ENCODE measurements at places on chromosomes 11 and 22.

DNA sequence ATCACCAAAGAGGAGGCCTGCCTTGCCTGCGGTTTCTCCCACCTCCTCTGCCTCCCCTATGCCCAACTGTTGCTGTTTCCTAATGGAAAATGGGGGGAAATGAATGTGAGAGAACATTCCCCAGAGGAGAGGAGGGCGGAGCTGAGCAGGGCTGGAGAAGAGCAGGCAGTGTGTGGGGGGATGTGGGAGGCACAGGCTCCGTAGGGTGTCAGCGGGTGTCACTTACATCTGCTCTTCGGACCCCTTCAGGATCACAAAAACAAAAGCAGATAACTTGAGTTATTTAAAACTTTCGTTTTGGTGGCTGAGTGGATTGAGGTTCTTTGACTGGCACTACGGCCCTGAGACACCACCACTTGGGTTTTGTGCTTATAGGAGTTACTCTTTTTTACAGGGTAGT lies 93.8 kb downstream of the CEP164 start:
- DNase-seq = no peak

DNA sequence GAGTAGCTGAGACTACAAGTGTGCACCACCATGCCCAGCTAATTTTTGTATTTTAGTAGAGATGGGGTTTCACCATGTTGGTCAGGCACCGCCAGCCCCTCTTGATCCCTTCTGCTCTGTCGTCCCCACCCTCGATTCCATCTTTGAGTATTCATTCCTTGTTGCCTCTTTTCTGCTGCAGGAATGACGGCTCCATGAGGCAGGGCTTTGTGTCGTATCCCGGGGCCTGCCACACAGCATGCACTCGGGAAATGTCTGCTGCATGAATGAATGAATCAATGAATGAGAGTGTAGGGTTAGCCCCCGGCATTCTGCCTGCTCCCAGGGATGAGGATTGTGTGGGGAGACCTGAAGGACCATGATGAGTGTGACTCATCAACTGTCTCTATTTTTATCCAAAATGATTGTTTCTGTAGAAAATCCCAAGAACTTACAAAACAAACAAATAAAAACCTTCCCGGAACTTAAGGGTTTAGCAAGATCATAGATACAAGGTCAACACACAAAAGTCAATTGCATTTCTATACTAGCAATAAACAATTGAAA lies 54.6 kb upstream of the SLC22A12 start:
- peak; percentile 14 for DNase-seq

DNA sequence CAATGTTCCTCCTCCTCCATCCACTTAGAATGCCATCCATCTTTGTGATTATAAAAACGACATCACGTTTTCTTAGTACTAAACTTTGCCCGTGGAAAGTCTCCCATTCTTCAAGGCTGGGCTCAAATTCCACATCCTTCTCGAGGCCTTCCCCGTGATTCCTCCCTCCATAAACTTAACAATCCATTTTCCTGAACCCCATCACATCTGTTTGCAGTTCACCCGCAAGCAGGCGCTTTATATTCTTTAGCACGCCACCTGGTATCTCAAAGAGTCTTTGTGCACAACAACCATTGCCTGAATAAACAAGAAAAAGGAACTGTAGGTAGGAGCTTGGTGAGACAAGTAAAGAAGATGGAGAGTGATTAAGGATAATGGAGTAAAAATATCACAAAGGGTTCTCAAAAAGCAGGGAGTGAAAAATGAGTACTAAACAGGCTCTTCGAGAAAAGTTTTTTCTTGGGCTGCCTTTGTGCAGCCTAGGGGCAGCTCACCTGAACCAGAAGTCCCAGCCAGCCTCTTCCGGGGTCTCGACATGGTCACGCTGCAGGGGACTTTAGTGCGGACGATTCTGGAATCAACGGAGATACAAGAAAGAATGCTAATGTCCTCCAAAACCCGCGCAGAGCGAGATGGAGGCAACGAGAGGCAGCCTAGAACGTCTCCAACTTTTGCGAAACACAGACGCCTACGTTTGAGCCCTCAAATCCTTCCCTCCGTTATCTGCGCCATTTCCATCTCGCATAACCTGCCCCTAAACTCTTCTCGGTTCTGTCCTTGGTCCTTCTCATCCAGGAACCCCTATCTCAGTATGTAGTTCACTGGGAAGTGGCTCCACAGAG lies 585 bp downstream of the THYN1 start:
- DNase-seq = peak; percentile 64

DNA sequence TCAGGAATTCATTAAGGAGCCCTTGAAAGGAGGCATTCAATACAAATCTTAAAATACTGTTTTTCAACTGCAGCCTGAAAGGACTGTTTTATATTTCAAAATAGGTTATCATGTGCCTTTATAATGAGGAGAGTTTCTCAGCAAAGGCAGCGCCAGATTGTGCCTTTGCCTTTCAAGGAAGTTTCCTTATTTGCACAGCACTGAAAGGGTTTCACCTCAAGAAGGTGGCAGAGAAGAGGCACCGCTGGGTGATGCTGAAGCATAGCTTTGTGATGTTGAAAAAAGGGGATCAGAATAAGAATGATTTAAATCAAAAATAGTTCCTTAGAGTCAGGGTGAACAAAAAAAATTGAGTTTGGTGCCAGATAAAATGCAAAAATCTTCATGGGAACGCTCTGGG lies 601.0 kb upstream of the KIRREL3 start:
- DNase-seq = no peak

GRCh38 chr22:46044621-46045458 lies 67.9 kb upstream of the WNT7B start:
- DNase-seq = peak; percentile 31

- no peak for DNase-seq
Measured at GRCh38 chr11:122155765-122156527, 39.9 kb upstream of the BLID start.

DNA sequence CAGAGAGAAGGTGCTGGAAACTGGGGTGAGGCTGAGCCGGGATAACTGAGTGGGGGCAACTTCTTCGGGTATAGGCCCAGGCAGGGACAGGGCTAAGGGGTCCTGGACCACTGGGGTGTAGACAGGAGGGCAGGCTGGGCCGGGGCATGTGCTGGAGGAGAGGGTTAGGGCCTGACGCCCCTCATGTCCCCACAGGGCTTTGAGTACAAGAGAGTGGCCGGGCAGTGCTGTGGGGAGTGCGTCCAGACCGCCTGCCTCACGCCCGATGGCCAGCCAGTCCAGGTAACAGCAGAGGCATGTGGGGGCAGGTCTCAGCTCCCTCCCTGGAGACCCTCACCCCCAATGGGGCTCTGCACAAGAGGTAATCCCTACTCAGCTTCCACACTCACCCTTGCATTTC lies 36.7 kb downstream of the MUC5B start:
- no peak for DNase-seq

DNA sequence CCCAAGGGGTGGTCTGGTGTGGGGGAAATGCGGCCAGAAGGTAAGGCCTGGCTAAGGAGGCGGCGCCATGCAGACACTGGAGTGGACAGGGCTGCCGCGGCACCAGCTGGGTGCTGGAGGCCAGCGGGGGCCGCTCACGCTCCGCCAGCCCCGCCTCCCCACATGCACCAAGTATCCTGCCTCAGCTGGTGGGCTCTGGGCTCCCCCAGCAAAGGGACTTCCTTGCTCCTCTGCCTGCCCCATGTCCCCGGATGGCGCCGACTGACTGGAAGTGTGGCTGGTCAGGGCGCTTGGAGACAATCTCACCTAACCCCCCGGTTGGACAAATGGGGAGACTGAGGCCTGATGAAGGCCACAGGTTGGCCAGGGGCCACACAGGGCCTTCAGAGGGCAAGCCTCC lies 7.6 kb upstream of the CHADL start:
- no peak for DNase-seq

GRCh38 chr11:72254299-72254993 lies 10.5 kb upstream of the PHOX2A start:
- DNase-seq = no peak

DNA sequence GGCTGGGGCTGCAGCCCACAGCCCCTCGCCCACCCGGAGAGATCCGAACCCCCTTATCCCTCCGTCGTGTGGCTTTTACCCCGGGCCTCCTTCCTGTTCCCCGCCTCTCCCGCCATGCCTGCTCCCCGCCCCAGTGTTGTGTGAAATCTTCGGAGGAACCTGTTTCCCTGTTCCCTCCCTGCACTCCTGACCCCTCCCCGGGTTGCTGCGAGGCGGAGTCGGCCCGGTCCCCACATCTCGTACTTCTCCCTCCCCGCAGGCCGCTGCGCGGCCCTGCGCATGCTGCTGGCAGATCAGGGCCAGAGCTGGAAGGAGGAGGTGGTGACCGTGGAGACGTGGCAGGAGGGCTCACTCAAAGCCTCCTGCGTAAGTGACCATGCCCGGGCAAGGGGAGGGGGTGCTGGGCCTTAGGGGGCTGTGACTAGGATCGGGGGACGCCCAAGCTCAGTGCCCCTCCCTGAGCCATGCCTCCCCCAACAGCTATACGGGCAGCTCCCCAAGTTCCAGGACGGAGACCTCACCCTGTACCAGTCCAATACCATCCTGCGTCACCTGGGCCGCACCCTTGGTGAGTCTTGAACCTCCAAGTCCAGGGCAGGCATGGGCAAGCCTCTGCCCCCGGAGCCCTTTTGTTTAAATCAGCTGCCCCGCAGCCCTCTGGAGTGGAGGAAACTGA lies 731 bp downstream of the GSTP1 start:
- DNase-seq = peak; percentile 55

- DNase-seq = peak; percentile 52
Measured at GRCh38 chr22:29693671-29694070, 26.1 kb upstream of the CABP7 start.

- DNase-seq = no peak
Measured at GRCh38 chr22:28983190-28983589, 78.4 kb downstream of the C22orf31 start.

- no peak for DNase-seq
Measured at GRCh38 chr11:27281276-27281675, 81.7 kb downstream of the CCDC34 start.

DNA sequence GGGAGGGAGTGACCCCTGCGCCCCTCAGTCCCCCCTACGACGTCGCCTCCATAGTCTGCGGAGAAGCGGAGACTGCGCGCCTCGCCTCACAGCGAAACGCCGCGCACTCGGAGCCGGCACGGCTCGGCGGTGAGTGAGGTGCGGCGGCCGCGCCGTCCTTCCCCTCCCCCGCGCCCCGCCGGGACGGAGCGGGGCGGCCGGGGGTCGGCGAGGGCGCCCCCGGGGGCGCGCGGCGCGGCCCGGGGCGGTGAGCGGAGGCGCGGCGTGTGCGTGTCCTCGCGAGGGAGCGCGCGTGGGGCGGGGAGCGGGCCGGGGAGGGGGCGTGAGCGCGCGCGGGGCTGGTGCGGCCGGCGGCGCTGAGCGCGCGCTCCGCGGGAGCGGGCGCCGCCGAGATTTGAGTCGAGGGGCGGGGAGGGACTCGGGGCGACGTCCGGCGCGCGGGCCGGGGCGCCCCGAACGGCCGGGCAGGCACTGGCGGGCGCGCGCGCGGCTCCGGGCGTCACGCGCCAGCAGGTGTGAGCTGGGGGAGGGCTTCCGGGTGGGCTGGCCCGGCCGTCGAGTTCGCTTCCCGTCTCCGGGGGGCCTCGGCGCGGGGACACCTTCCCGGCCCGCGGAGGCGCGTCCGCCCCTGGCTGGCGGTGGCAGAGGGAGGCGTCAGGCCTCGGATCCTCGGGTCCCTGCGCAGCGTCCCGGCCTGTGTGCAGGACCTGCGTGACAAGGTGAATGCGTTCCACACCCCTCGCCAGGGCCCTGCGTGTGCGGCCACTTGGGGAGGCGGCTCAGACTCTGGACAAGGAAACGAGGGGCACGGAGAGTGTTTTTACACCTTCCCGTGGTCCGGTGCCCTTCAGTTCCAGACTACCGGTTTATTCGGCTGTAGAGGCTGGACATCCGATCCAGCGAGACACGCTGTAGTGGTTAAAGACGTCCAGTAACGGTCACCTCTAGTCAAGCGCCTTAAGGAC lies 50.4 kb downstream of the FAM83F start:
- peak; percentile 22 for DNase-seq

DNA sequence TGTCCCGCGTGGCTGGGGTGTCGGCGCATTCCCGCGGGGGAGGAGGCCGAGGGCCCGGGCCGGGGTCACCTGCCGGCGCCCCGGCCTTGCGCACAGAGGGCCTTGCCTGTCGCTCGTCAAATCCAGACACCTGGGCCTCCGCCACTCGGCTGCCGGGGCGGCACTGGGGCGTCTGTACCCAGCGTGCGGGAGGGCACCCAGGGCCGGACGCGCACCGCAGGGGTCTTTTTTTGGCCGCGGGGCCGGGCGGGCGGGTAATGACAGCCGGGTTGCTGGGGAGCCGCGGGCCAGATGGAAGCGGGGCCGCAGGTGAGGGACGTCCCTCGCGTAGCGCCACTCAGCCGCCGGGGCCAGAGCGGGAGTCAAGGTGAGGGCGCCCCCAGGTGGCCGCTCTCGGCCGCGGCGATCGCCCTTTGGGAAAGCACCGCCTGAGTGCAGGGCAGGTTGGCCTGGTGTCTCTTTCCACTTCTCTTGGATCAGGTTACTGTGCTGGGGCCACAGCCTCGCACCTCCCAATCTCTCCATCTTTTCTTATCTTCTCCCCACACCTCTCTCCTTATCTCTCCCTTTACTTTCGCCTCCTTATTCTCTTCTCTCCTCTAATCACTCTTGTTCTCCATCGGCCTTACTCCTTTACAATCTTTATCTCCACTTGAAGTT lies 3.5 kb downstream of the PHLDB1 start:
- DNase-seq = peak; percentile 67

GRCh38 chr11:26229257-26229656 lies 102.7 kb upstream of the ANO3 start:
- peak; percentile 99 for DNase-seq

DNA sequence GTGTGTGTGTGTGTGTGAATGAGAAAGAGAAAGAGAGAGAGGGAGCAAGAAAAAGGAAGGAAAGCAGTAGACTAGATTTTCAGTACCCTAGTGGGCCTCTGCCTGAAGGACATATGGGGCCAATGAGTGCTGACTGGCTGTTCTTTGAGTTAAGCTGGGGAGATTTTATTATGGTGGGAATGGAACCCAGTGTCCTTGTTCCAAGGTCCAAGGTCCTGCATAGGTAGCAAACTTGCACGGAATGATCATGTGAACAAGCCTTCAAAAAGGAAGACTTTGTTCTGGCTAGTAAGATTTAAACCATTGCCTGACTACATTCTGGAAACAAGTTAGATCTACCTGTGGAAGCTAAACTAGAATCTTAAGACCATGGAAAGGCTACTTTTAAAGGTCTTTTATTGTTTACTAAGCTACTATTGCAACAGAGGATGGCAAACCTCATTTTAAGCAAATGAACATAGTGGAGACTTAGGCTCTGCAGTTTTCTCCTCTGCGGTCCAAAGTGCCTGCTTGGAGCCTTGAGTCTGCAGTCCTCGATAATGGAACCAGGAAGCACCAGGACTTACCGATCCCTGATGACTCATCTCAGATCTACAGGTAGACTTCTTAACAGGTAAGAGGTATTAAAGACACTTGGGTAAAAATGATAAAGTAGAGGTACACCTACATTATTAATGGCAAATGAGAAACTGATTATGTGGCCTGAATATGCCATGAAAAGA lies 10.2 kb upstream of the GRAMD1B start:
- no peak for DNase-seq

GRCh38 chr11:82930229-82930628 lies 28.7 kb downstream of the DDIAS start:
- no peak for DNase-seq

GRCh38 chr11:71352748-71353147 lies 95.4 kb downstream of the DHCR7 start:
- DNase-seq = no peak

- peak; percentile 3 for DNase-seq
Measured at GRCh38 chr11:78694152-78694551, 119.5 kb upstream of the NARS2 start.

- no peak for DNase-seq
Measured at GRCh38 chr22:26466196-26466595, 17.4 kb downstream of the HPS4 start.

- DNase-seq = no peak
Measured at GRCh38 chr11:62805961-62806441, 761 bp upstream of the NXF1 start.

- DNase-seq = no peak
Measured at GRCh38 chr11:128906185-128907050, 15.3 kb downstream of the KCNJ5 start.
